ENCODE measurements at places on chromosomes 5 and 9.

DNA sequence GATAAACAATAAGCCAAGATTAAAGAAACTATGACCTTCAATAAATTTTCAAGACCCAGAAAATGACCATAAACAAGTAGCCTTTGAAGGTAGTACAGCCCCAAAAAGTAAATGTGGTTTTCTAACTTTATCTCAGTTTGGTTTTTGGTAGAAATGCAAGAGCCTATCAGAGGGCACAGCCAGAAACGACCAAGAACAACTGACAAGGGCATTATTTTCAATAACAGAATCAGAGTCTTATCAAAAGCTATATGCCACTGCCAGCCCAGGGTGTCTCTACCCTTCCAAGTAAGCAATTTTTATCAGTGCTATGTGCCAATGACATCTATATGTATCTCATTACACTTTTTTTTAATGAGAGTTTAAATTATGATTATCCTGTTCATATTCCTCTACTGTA is 11.8 kb upstream of the SPINK6 start:
- no peak for DNase-seq

DNA sequence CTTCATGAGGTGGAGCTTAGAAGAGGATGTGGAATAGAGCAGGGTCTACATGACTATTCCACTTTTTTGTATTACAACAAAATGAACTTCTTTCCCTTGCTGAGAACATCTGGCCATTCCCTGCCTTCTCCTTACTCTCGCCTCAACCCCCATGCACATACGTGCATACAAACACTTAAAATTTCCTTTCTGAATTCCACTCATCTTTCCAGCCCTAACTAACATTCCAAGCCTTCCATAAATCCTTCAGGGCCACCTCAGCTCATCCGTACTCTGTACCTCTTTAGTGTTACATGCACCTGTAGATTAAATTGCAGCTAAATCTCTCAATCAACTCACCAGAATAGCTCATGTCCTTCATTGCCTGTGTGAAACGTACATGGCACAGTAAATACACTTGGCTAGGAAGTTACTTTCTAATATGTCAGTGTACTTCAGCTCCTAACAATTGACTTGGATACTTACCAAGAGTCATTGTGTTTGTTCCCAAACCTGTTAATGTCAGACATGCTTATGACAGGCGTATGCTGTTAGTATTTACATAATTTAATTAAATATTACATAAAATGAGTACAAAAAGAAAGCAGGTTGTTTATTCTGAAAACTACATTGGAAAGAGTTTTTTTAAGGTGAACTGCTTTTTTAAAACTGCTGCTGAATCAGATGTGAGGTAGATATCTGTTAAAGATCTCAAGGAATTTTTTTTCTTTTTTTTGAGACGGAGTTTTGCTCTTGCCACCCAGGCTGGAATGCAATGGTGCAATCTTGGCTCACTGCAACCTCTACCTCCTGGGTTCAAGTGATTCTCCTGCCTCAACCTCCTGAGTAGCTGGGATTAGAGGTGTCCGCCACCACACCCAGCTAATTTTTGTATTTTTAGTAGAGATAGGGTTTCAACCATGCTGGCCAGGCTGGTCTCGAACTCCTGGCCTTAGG is 55.7 kb downstream of the GLIS3 start:
- DNase-seq: no peak

- DNase-seq: no peak
Measured at GRCh38 chr5:174355208-174355612, 309.7 kb downstream of the NSG2 start.

DNA sequence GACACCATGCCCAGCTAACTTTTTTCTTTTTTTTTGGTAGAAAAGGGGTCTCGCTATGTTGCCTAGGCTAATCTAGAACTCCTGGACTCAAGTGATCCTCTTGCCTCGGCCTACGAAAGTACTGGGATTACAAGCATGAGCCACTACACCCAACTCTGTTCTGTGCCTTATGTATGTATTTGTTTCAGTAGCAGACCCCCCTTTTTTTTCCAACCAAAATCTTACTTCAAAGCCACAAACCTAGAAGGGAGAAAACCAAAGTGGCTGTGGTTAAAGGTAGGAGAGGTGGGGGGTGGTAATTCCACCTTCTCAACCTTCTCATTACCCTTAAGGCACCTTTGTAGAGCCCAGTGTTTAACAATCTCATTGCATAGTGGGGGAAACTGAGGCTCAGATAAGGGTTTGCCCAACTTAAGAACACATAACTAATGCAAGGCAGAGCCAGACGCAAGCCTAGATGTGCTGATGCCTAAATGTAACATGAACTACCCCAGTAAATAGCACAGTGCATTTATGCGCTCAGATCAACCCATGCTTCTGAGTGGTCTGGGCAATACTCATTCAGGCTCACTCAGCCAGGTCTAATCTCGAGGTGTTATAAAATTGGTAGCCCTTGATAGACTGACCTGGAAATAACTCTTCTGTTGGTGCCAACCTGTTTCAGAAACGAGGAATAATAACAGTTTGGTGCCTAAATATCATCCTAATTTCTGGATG is 33.0 kb downstream of the ITK start:
- no peak for DNase-seq

GRCh38 chr5:175054243-175054642 is 329.9 kb downstream of the MSX2 start:
- no peak for DNase-seq

DNA sequence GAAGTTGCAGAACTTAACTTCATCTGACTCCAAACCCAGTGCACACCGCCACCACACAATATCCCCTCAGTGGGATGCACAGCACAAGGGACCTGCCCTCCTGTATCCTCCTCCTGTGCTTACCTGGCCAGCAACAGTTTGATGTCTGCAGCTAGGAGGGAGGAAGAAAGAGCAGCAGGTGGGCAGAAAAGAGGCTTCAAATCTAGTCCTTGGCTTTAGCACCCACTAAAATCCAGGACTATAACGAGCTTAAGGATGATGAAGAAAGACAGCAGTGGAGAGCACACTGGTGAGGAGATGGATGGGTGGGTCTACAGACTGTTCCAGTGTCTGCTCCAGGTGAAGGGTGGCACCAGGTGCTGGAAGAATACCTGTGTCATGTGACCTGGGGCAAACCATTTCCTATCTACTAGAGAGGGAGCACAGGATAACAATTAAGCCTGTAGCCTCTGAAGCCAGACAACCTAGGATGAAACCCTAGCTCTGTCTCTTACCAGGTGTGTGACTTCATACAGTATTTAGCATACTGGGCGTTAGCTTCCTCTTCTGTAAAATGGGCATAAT is 100.0 kb downstream of the SH3TC2 start:
- no peak for DNase-seq

GRCh38 chr5:64865662-64866061 is 96.9 kb downstream of the CWC27 start:
- DNase-seq: no peak

- DNase-seq: no peak
Measured at GRCh38 chr9:27664121-27664779, 91.0 kb upstream of the C9orf72 start.

DNA sequence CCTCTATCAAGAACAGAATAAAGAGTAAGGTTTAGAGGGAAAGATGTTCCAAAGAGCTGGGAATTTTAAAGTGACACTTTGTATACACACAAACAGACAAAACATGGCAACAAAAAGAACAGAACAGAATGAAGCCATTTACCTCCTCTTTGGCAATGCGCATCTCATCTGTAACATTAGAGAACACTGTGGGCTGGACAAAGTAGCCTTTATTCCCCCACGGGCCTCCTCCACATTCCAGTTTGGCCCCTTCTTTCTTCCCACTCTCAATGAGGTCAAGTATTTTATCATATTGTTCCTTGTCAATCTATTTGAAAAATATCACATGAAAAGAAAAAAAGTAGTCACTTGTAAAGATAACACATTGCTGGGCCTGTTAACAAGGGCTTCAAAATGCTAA is 41.0 kb downstream of the ALDH1A1 start:
- DNase-seq: no peak

DNA sequence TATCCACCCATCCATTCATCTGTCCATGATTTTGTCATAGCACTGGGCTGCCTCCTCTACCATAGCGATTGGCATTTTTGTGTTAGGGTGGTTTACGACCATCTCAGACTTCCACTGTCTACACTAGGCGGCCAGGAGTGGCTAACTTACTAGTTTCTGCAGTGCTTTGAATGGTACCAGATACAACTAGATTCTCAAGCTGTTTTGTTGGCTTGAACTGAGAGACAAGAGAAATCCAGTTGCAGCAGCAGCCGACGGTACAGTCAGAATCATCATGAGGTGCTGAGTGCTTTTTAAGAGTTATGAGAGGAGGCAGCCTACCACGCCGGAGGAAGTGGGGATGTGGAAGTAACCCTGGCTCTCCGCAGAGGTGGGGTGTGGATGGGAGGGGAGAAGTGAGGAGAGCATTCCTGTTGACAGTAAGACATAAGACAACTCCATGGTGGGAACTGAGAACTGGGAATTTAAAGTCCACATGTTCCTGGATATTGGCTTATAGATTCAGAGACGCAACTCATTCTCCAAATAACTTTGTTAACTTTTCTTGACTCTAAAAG is 27.9 kb downstream of the COL5A1 start:
- no peak for DNase-seq

- no peak for DNase-seq
Measured at GRCh38 chr5:57550132-57550531, 67.5 kb upstream of the ACTBL2 start.

DNA sequence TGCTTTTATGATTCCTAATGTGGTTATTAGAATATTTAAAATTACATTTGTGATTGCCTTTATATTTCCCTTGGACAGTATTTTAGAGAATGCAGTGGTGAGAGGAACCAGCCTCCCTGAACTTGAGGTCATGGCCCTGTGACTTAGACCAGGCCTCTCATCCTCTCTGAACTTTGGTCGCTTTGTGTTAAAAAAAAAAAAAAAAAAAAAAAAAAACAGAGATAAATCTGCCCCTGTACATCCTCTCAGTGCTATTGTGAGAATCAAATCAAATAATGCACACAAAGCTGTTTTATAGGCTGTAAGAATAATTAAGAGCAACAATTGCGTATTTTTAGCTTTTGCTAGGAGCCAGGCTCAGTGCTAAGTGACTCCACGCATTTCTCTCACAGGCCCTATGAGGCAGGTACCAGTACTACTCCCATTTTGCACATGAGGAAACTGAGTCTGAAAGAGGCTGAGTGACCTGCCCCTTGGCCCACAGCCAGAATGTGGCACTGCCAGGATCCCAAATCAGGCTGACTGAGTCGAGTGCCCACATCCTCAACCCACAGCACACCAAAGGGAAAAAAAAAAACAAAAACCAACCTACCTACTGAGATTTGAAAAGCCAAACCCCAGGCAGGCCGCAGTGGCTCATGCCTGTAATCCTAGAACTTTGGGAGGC is 110.3 kb upstream of the LARP1 start:
- DNase-seq: no peak

- no peak for DNase-seq
Measured at GRCh38 chr9:87270221-87270847, 227.3 kb upstream of the DAPK1 start.

DNA sequence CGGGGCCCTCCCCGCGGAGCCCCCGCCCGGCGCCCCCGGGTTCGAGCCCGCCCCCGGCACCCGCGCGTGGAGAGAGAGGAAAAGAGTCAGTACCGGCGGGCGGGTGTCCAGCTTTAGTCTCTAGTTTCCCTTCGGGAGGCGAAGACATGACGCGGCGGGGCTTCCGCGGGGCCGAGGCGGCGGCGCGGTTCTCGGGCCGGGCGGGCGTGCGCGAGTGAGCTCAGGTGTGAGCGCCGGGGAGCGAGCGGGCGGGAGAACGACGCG is 181 bp downstream of the DAP start:
- DNase-seq: no peak

- DNase-seq: no peak
Measured at GRCh38 chr5:156534906-156535485, 208.0 kb downstream of the SGCD start.

DNA sequence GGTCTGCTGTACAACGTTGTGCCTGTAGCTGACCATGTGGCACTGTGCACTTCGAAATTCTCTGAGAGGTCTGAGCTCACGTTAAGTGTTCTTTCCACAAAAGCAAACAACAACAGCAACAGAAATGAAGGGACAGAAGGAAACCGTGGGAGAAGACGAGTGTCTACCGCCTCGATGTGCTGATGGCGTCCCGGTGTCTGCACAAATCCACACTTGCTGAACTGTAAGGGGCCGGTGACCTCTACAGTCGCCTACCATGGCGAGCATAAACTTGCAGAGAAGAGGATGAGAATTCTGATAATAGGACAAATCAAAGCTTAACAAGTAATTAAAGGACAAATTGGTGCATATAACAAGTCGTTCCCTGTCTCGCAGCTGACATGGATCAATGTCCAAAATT is 114.0 kb downstream of the ADAMTS2 start:
- DNase-seq: no peak

- DNase-seq: no peak
Measured at GRCh38 chr5:3091040-3091774, 339.7 kb upstream of the IRX2 start.

DNA sequence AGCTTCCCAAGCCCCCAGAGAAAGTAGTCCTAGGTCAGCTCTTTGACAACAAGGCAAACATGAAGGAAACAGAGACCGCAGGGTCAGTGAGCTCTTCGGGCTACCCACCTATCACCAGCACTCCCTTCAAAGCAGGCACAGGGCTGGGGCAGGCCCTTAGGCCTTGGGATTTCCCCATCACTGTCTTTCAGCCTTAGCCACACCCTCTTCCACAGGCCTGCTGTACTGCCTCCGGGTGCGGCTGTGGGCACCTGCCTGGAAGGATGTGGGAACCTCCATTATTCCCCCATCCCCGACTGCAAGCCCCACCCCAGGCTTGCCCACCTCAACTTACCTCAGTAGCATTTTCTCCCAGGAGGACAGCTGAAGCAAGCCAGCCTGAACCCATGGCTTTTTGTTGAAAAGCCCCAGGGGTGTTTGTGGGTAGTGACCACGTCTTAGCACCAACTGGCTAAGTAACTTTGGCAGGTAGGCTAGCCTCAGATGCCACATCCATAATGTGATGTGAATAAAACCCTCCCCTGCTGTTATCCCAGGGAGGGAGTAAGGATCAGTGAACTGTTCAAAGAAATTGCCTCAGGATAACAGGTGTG is 100.2 kb downstream of the PIK3R1 start:
- peak; percentile 25 for DNase-seq

- DNase-seq: no peak
Measured at GRCh38 chr5:115465431-115465830, 79.1 kb downstream of the FEM1C start.

GRCh38 chr9:97632248-97632984 is 752 bp downstream of the TSTD2 start:
- DNase-seq: no peak

- DNase-seq: no peak
Measured at GRCh38 chr5:168274406-168274805, 17.0 kb upstream of the WWC1 start.

GRCh38 chr5:113524927-113525326 is 11.4 kb downstream of the YTHDC2 start:
- no peak for DNase-seq

DNA sequence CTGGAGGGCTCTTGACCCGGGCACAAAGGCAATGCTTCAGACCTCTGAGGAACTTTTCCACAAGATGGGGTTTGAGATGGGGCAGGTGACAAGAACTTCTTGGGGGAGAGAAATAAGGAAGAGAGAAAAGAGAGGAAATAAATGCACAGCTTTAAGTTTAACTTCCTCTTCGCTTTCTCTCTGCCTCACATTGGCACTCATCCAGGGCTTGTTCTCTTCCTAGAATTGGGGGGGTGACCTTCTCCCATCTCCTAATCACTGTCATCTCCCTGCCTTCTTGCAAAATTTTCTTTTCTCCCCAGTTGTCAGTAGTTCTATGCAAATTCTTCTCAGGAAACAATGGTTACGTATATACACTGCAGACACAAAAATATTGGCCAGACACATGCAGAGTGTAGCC is 19.1 kb upstream of the ADCY2 start:
- DNase-seq: no peak

- DNase-seq: no peak
Measured at GRCh38 chr9:130949188-130950038, 10.4 kb upstream of the FIBCD1 start.
